ENCODE measurements at places on chromosomes 4 and X.

GRCh38 chr4:117771647-117772337, 262.5 kb upstream of the NDST3 start:
- DNase-seq: no peak

DNA sequence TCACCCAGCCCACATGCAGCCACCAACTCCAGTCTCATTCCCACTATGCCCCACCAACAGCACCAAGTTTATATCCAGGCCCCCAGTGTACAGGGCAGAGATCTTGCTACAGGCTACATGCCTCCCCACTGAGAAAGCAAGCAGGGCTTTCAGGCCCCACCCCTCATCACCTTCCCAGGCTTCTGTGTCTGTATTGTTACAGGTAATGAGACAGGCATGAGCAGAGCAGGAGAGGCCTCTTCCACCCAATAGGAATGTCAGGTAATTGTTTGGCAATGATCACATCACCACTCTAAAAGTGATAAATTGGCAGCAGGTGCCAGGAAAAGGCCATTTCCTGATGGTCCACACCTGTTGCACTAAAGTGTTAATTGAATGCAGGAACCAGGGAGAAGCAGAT, 102.5 kb downstream of the ZNF518B start:
- DNase-seq: no peak

GRCh38 chr4:115780835-115781234, 667.4 kb upstream of the NDST4 start:
- DNase-seq: no peak

- DNase-seq: no peak
Observed at GRCh38 chrX:132750331-132751062, 207.9 kb downstream of the HS6ST2 start.

GRCh38 chr4:124276461-124276860, 436.1 kb downstream of the ANKRD50 start:
- DNase-seq: no peak

GRCh38 chr4:65861993-65862392, 191.7 kb upstream of the EPHA5 start:
- DNase-seq: no peak

- no peak for DNase-seq
Observed at GRCh38 chr4:41882625-41883347, 52.4 kb upstream of the TMEM33 start.

- DNase-seq: no peak
Observed at GRCh38 chrX:15739886-15740285, 1.8 kb downstream of the CA5B start.

All from stimulated activated CD4-positive, alpha-beta T cell treated with anti-CD3 and anti-CD28 coated beads, Interleukin-15, amount 100 ng/mL, for 1 hour (primary cell).